ENCODE measurements at places on chromosomes 2 and 18.

DNA sequence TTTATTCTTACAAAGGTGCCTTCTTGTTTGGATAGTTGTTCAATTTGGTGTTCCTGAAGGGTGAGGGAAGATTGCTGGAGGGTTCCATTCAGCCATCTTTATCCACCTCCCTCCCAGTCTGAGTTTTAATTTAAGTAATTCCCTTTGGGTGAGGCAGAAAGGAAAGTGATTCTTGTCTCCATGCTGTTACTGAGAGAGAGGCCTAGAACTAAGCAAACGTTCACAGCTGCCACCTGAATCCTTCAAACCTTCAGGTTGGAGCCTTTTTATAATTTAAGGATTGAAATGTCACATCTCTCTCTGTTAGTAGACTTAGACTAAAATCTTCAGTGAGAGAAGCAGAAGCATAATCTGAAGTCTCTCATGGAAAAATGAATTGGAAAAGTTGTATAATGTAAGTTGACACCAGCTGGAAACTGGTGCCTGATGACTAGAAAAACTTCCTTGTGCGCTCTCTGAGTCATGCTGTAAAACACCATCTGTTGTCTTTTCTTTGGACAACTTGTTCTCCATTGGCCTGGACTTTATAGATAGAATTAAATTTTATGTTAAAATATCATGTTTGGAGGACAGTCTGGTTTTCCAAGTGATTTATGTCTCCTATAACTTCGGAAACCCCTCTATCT, 14.6 kb downstream of the STRADB start:
- DNase-seq, result no peak

DNA sequence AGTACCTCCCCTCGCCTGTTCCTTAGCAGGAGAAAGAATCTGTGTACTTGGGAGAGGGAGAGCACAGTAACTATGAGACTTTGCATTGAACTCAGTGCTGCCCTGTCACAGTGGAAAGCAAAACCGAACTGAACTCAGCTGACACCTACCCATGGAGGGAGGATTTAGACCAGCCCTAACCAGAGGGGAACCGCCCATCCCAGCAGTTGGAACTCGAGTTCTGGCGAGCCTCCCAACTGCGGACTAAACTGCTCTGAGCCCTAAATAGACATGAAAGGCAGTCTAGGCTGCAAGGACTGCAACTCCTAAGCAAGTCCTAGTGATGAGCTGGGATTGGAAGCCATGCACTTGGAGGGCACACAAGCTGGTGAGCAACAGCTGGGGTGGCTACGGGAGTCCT, 110.4 kb downstream of the GRB14 start:
- DNase-seq, result no peak

DNA sequence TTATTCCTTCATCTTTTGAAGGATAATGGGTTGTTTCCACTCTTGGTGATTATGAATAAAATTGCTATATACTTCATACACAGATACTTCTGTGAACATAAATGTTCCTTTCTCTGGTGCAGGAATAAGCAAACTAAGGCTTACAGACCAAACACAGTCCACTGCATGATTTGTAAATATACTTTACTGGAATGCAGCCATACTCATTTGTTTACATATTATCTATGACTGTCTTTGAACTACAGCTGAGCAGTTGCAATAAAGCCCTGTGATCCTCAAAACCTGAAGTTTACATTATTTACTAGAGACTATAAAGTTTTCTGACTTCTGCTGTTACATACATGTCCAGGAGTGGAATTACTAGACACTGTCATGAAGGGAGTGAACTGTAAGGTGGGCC, 381.0 kb upstream of the CNTNAP5 start:
- no peak for DNase-seq

DNA sequence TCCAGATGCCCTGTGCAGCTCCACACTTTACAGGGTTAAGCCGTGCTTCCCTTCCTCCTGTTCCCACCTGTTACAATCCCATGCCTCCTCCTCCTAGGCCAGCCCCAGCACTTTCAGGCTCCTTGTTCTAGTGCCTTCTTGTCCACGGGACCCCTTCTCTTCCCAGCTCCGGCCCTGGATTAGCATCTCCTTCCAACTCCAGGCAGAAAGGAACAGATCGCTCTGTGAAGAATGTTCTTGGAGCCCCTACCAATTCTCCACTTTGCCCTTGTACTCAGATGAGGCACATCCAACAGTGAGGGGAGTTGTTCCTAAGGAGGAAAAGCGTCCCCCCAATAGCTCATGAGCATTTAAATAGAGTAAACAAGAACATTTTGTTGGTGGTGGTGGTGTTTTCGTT, 72.7 kb downstream of the CABLES1 start:
- no peak for DNase-seq

GRCh38 chr18:23397907-23398306, 55.2 kb upstream of the RIOK3 start:
- no peak for DNase-seq

DNA sequence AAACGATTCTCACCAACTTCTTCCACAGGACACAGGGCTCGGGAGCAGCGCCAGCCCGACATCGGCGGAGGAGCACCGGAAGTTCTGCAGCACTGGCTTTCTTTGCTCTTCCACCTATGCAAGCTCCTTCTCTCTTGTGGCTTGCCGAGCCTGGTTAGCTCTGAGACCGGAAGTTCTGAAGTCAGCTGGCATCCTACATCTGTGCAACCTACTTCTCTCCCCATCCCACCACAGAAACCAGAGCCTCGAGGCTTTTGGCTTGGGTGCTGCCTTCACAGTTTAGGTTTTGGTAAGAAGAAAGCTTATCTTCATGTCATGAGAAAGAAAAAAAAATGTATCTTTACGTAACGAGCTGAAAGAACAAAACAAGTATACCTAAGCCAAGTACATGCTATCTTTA, 111.7 kb downstream of the ANKRD44 start:
- peak; percentile 98 for DNase-seq

- DNase-seq, result no peak
Observed at GRCh38 chr2:138919120-138919747, 139.0 kb upstream of the NXPH2 start.

DNA sequence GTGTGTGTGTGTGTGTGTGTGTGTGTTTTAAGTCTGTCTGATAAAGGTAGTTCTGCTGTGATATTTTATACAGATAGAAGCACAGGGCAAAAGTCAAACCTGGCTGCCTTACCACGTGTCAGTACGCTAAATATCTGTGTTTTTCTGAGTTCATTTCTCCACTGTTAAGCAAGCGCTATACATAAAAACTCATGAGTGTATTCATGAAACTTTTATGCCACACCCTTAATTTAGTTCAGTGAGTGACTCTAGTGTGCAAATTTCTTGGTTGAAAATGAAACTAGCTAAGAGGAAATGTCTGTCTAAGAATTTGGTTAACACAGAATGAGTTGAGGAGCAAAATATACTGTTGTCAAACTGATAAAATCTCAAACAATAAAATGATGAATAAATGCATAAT, 11.2 kb downstream of the CASP10 start:
- no peak for DNase-seq

DNA sequence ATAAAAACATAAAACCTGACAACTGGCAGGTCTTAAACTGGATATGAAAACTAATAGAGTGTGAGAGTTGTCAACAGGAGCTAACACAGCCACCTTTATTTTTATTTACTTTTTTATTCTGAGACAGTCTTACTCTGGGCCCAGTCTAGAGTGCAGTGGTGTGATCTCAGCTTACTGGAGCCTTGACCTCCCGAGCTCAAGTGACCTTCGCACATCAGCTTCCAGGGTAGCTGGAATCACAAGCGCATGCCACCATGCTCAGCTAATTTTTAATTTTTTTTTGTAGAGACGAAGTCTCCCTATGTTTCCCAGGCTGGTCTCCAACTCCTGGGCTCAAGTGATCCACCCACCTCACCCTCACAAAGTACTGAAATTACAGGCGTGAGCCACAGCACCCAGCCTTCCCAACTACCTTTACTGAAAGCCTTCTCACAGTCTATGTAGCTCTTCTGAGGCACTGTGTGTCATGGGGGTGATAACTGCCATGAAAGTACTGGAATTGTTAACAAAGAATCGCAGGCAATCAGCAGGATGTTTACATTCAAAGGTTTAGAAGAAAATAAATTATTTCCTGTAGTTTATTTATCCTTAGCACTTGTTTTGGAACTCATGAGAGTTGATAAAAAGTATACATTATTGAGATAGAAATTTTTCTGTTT, 24.3 kb downstream of the GDF7 start:
- no peak for DNase-seq
